ENCODE measurements at places on chromosomes 1 and 21. TPM values are rescaled to one million over a fixed set of nuclear protein-coding genes. Genes with fewer than 3 reads are reported as not detected.

DNA sequence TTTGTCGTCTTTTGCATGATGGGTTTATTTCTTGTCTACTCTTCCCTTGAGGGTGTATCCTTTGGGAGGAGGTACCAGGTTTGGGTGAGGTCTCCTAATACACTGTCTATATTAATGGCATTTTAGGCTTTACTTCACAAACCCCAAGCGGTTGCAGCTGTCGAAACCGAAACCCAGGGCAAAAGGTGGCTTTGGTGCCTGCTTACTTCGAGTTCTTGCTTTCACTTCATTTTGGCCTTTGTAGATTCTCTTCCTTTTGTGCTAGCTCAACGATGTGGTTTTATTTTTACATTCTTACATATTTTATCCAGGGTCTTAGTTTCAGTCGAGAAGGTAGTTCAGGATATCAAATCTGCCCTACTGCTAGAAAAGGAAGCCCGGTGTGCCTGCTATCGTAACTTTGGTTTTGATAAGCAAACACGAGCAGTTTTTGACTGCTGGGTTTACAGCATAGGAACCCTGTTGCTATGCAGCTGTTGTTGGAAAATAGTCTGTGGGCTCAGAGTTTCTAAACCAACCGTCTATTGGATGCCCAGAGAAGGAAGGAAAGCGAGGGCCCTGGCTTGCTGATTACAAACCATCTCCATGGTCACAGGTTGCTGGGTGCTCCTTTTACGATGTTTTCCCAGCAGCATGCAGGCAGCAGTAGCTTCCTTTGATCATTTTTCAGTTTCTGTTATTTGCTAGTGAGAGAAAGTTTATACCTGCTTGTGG lies 9.8 kb upstream of the TSPAN2 start:
- no peaks in the 10 kb centered on the region for H3K36me3 ChIP-seq
- peak overlapping the region; percentile 99 for H3K27ac ChIP-seq
- H3K4me1 ChIP-seq: peaks cover 32% of the 10 kb centered on the region
- H3K27me3 ChIP-seq: no peaks in the 10 kb centered on the region
- H3K4me3 ChIP-seq: peak overlapping the region; percentile 67

DNA sequence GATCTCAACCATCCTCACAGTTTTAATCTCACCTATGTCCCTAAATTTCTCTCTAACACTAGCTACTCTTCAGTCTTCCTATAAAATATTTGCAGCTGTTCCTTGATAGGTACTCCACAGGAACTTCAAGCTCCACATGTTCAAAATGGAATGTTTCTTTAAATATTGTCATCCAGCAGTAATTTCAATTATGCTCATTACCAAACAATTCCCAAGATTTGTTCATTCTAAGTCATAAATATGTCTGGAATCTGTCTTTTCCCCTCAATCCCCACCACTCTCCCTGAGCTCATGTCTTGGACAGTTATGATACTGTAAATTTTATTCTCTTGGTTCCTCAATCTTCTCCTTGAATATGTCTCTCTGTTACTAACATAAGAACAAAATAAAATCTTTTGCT lies 214.4 kb downstream of the NRIP1 start:
- no peaks in the 10 kb centered on the region for H3K4me1 ChIP-seq
- no peak overlapping the region for H3K27ac ChIP-seq
- H3K27me3 ChIP-seq: no peaks in the 10 kb centered on the region

DNA sequence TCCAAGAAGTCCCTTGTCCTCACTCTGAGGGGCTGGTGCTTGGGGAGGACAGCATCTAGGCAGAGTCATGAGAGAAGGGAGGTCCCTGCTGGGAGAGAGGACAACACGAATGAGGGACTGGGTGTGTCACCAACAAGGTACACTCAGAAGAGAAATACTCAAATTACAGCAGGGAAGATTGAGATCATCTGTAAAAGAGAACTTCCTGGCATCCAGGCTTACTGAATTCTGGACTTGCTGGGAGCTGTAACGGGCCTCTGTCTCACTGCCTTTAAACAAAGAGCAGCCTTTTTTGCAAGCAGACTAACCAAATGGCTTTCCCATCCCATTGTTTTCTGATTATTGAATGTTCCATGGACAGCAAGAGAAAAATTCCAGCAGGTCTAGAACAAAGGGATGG lies 195.7 kb upstream of the RAB4A start:
- no peaks in the 10 kb centered on the region for H3K27me3 ChIP-seq
- H3K4me1 ChIP-seq: no peaks in the 10 kb centered on the region
- no peak overlapping the region for H3K27ac ChIP-seq
- H3K4me3 ChIP-seq: no peak overlapping the region
- H3K36me3 ChIP-seq: no peaks in the 10 kb centered on the region
- no peak for DNase-seq

- no peak overlapping the region for H3K27ac ChIP-seq
- no peak for DNase-seq
- no peaks in the 10 kb centered on the region for H3K4me1 ChIP-seq
- H3K4me3 ChIP-seq: no peak overlapping the region
- no peaks in the 10 kb centered on the region for H3K27me3 ChIP-seq
These were observed 15.8 kb downstream of the CDA start for GRCh38 chr1:20604678-20605077.

DNA sequence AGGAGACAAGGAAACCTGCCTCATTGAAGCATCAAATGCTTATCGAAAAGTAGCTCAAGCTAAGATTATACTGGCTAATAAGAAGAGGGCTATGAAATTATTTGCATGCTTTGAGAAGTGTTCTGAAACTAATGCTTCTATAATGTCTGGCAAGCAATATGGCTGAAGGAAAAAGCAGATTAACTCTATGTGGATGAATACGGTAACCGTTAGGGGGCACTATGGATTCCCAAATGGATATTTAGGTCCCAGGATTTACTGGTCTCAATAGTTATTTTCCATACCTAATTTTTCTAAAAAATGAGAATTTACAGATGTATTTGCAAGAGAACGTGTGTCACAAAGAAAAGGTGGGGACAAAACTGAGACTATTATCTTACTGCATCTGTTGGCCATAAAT lies 34.6 kb upstream of the RRP15 start:
- H3K36me3 ChIP-seq: no peaks in the 10 kb centered on the region
- H3K27ac ChIP-seq: no peak overlapping the region
- H3K27me3 ChIP-seq: no peaks in the 10 kb centered on the region
- DNase-seq: no peak

DNA sequence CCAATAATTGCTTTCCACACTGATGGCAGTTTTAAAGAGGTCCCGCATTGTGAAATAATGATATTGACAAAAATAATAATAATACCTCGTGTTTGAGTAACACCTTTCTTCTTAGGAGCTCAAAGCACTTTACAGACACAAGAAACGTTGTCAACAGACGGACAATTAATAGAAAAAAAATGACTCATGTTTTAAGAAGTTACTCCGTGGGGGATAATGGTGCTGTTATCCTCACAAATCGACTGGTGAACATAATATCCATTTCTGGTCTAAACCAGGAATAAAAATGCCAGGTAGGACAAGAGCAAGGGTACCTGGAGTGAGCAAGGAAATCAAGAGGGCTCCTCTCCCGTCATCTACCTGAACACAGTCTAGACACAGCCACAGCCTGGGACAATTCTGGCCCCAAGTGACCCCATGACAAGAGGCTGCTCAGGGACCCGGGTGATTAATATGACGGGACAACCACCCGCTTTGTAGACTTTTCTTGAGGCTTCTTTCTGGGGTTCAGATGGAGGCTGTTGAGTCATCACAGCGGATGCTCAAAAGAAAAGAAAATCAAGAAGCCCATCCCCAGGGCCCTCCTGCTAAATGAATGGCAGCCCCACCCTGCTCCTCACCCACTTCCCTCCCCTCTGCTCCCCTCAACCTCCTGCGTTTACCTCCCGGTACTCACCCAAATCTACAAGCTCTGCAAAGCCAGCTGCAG lies 146.2 kb upstream of the IRF2BP2 start:
- no peak overlapping the region for H3K4me3 ChIP-seq

- no peaks in the 10 kb centered on the region for H3K36me3 ChIP-seq
- H3K4me3 ChIP-seq: no peak overlapping the region
- H3K4me1 ChIP-seq: peaks cover 30% of the 10 kb centered on the region
- peak; percentile 33 for DNase-seq
These were observed 16.2 kb downstream of the PLEKHO1 start for GRCh38 chr1:150165622-150166612.

GRCh38 chr1:3352952-3353331 lies 101.5 kb upstream of the ARHGEF16 start:
- H3K4me1 ChIP-seq: no peaks in the 10 kb centered on the region
- no peaks in the 10 kb centered on the region for H3K36me3 ChIP-seq
- no peaks in the 10 kb centered on the region for H3K27me3 ChIP-seq
- H3K27ac ChIP-seq: no peak overlapping the region
- no peak overlapping the region for H3K4me3 ChIP-seq
- no peak for DNase-seq

- no peaks in the 10 kb centered on the region for H3K4me1 ChIP-seq
- H3K27ac ChIP-seq: no peak overlapping the region
- H3K27me3 ChIP-seq: no peaks in the 10 kb centered on the region
- no peak overlapping the region for H3K4me3 ChIP-seq
These were observed 1620.3 kb downstream of the MRPL39 start for GRCh38 chr21:23986987-23987386.

GRCh38 chr1:108893141-108893530 lies 16.4 kb downstream of the GPSM2 start:
- no peak overlapping the region for H3K4me3 ChIP-seq
- no peak overlapping the region for H3K27ac ChIP-seq
- H3K4me1 ChIP-seq: no peaks in the 10 kb centered on the region
- DNase-seq: no peak
- H3K36me3 ChIP-seq: no peaks in the 10 kb centered on the region

DNA sequence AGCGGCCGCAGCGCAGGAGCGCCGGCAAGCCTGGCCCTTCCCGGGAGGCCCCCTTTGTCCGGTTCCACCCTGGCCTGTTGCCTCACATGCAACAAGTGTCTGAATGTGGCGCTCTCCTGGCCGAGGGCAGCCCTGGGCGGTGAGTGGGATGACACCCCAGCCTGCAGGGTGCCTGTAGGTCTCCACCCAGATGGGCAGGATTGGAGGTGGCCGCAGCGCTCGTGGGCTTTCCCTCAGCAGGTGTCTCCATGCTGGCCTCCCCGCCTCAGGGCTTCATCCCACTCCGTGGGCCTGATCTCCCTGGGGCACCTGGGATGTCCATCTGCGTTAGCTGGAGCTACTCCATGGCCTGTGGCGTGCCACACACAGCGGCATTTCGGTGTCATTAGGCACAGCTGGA lies 1.5 kb downstream of the MIB2 start:
- no peaks in the 10 kb centered on the region for H3K27me3 ChIP-seq
- H3K4me1 ChIP-seq: peaks cover 30% of the 10 kb centered on the region
- peak overlapping the region; percentile 53 for H3K4me3 ChIP-seq
- peaks cover 4% of the 10 kb centered on the region for H3K36me3 ChIP-seq
- no peak for DNase-seq
- peak overlapping the region; percentile 99 for H3K27ac ChIP-seq

DNA sequence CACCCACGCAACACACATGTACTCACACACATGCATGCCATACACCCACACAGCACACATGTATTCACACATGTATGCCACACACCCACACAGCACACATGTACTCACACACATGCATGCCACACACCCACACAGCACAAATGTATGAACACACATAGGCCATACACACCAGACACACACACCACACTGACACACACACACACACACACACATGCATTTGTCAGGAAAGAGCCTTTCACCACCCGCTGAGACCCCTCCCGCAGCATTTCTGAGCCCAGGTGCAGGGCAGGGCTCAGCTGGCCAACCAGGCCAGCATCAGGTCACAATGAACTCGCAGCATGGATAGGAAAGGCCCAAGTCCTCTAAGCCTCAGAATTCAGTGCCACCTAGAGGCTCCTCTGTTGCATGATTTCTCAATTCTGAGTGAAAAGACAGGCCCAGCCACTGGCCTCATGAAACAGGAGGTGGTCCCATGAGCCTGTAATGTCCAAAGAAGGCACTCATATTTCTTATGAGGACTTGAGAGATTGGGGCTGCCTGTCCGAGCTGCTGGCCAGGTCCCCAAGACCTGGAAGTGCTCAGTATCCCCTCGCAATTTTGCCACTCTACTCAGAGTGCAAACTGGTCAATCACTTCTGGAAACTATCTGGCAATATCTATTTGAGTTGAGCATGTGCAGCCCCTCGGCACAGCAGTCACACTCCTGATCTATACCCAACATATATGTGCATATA lies 57.3 kb downstream of the PSMG1 start:
- H3K27me3 ChIP-seq: no peaks in the 10 kb centered on the region
- DNase-seq: no peak
- H3K36me3 ChIP-seq: no peaks in the 10 kb centered on the region
- H3K4me3 ChIP-seq: no peak overlapping the region
- no peak overlapping the region for H3K27ac ChIP-seq

GRCh38 chr1:199529324-199529723 lies 498.2 kb upstream of the NR5A2 start:
- no peak overlapping the region for H3K4me3 ChIP-seq
- no peak for DNase-seq
- H3K27me3 ChIP-seq: no peaks in the 10 kb centered on the region
- no peak overlapping the region for H3K27ac ChIP-seq
- H3K4me1 ChIP-seq: no peaks in the 10 kb centered on the region

- DNase-seq: peak; percentile 37
- peaks cover 8% of the 10 kb centered on the region for H3K4me1 ChIP-seq
- H3K4me3 ChIP-seq: no peak within 1 kb of the TSS
These were observed at the start of gene MEGF6 for GRCh38 chr1:3611170-3612019. MEGF6 (minus strand) TSS chr1:3611508; CDS start chr1:3611268, 240 bp downstream.

DNA sequence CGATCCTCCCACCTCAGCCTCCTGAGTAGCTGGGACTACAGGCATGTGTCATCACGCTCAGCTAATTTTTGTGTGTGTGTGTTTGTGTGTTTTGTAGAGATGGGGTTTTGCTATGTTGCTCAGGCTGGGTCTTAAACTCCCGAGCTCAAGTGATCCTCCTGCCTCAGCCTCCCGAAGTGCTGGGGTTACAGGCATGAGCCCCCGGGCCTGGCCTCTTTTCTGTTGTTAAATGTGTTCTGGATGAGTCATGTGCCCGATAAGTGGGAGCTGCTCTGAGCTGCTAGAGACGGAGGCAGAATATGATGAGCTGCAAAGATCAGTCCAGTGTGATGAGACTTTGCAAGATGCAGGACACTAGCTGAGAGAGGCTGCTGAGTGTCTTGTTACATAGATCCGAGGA lies 75.5 kb downstream of the VPS13D start:
- H3K4me3 ChIP-seq: no peak overlapping the region
- peaks cover 46% of the 10 kb centered on the region for H3K36me3 ChIP-seq
- no peaks in the 10 kb centered on the region for H3K4me1 ChIP-seq
- no peak overlapping the region for H3K27ac ChIP-seq
- no peaks in the 10 kb centered on the region for H3K27me3 ChIP-seq

The LRRC38 gene
- total RNA-seq: not detected

The SLAMF8 gene
- 4.0 TPM for total RNA-seq

The MROH7 gene
- total RNA-seq: not detected

The RNU5D-1 gene
- not detected for total RNA-seq

The HES4 gene
- total RNA-seq: 0.24 TPM

The GPR25 gene
- total RNA-seq: 0.18 TPM

Measured in CD8-positive, alpha-beta memory T cell (primary cell).